ENCODE measurements at places on chromosomes 6 and 20. TPM values are rescaled to one million over a fixed set of nuclear protein-coding genes. Genes with fewer than 3 reads are reported as not detected.

GRCh38 chr6:57068061-57068460 lies 21.6 kb downstream of the KIAA1586 start:
- no peak for DNase-seq

- no peak for DNase-seq
Measured at GRCh38 chr20:7908905-7909304, 31.4 kb downstream of the HAO1 start.

LHFPL5 gene
- total RNA-seq = not detected

GRCh38 chr6:11366934-11367637 lies 134.6 kb upstream of the NEDD9 start:
- peak; percentile 50 for DNase-seq

DNA sequence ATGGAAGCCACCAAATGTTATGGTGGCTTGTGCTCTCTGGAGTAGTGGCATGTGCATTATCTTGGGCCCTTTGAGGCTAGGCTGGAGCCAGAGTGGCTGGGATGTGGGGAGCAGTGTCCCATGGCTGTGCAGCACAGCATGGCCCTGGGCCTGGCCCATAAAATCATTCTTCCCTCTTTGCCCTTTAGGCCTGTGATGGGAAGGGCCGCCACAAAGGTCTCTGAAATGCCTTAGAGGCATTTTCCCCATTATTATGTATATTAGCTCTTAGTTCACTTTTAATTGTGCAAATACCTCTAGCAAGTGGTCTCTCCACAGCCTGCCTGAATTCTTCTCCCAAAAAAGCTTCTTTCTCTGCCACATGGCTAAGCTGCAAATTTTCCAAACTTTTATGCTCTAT lies 297.3 kb upstream of the IRAK1BP1 start:
- no peak for DNase-seq

- no peak for DNase-seq
Measured at GRCh38 chr6:49462071-49462470, 982 bp downstream of the MMUT start.

TXLNB gene
- total RNA-seq = not detected

GRCh38 chr6:65646544-65646943 lies 60.5 kb downstream of the EYS start:
- DNase-seq = no peak

HRH3 gene
- total RNA-seq = not detected
